ENCODE measurements at places on chromosomes 6 and 20. TPM values are rescaled to one million over a fixed set of nuclear protein-coding genes. Genes with fewer than 3 reads are reported as not detected.

- DNase-seq, result no peak
Observed at GRCh38 chr6:149097794-149098193, 219.7 kb upstream of the TAB2 start.

- DNase-seq, result no peak
Observed at GRCh38 chr6:150949526-150949925, 84.0 kb downstream of the MTHFD1L start.

DNA sequence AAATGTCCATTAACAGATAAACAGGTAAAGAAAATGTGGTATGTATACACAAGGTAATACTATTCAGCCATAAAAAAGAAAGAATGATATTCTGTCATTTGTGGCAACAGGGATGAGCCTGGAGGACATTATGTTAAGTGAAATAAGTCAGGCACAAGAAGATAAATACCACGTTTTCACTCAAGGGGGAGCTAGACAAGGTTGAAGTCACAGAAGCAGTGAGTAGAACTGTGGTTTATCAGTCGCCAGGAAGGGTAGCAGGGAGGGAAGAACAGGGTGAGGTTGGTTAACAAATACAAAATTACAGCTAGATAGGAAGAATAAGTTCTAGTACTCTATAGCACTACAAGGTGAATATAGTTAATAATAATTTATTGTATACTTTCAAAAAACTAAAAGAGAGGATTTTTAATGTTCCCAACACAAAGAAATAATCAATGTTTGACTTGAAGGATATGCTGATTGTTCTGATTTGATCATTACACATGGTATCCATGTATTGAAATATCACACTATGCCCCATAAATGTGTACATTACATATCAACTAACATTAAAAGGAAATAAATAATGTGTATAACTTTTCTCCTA lies 21.1 kb downstream of the RTN4IP1 start:
- peak; percentile 82 for DNase-seq

Gene KCNQ5
- total RNA-seq, result 0.38 TPM

Gene CENPQ
- 1.7 TPM for total RNA-seq

Gene MEP1A
- total RNA-seq, result not detected

- peak; percentile 80 for DNase-seq
Observed at GRCh38 chr20:35199740-35200139, 26.8 kb upstream of the MMP24 start.

DNA sequence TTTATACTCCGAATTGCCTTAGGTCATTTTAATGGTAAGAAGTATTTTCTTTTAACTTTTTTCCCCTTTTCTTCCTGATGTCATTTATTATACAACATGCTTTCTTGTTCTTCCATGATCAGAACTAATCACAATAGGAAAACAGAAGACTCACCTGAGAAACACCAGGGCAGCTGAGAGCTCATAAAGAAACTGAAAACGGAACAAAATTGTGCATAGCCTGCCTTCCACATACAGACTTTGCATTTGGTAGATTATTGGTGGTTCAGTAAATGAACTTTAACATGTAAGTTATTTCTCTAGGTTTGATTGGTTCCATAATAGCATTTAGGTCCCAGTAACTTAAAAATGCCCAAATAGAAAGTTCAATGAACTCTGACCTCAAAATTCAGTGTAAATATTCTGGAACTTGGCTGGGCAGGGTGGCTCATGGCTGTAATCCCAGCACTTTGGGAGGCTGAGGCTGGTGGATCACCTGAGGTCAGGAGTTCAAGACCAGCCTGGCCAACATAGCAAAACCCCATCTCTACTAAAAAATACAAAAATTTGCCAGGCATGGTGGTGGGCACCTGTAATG lies 161.1 kb upstream of the DTNBP1 start:
- no peak for DNase-seq

DNA sequence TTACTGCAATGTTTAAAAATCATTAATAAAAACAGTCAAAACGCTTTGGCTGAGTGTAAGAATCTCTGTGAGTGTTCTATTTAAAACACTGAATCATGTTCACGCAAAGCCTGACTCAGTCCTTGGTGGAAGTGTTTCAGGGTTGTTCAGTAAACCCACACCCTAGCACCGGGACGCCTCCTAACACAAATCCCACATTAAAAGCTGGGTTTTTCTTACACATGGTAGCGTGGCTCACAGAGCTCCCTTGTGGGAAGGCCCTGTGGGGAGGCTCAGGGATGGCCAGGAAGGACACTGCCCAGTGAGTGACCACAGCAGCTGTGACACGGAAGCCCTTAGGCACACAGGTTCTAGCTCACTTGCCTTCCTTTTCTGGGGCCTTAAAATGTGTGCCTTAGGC lies 80.2 kb downstream of the GMPR start:
- peak; percentile 69 for DNase-seq

Gene RIOK1
- 25.3 TPM for total RNA-seq

DNA sequence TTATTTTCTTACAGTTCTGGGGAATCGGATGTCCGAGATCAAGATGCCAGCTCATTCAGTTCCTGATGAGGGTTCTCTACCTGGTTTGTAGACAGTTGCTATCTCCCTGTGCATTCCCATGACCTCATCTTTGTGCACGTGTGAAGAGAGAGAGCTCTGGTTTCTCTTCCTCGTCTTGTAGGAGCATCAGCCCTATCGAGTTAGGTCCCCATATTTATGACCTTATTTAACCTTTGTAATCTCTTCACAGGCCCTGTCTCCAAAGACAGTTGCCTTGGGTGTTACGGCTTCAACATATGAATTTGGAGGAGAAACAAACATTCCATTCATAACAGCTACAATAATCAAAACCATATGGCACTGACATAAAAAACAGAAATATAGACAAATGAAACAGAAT lies 455.3 kb downstream of the HACE1 start:
- no peak for DNase-seq

DNA sequence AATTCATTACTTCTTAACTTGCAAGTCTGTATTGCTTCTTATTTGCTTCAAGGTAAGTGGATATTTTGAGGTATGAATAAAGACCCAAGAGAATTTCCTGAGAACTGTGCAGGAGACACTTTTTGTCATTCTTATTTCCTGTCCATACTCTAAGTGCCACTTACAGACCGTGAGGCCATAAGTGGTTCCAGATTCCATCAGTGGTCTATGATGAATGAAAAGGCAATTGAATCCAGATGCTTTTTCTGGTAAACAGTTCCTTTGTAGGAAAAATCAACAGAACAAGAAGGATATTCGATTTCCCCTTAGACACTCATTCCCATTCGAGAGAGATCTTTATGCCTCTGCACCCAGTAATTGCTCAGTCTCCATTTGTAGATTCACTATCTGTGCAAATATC lies 58.3 kb upstream of the PDE10A start:
- DNase-seq, result no peak
